ENCODE measurements at places on chromosomes 12 and 14. TPM values are rescaled to one million over a fixed set of nuclear protein-coding genes. Genes with fewer than 3 reads are reported as not detected.

Gene PLCZ1
- not detected for total RNA-seq

Gene CIDEB
- 1.6 TPM for total RNA-seq

Gene VTI1B
- 80.2 TPM for total RNA-seq

Gene LGR5
- 2.2 TPM for total RNA-seq

Gene DDHD1
- total RNA-seq: 19.1 TPM

Gene SGPP1
- total RNA-seq: 30.3 TPM

Gene HSP90AA1
- total RNA-seq: 412 TPM

Gene ACVR1B
- 18.4 TPM for total RNA-seq

Gene SERPINA3
- total RNA-seq: 9.7 TPM

Gene RAD51AP1
- total RNA-seq: 5.2 TPM

Gene BEST3
- not detected for total RNA-seq

Gene SLC25A3
- total RNA-seq: 551 TPM

Gene ZNF891
- total RNA-seq: 1.2 TPM

Gene PRICKLE1
- total RNA-seq: 2.6 TPM

Gene ANKS1B
- total RNA-seq: 1.9 TPM

Gene FGF23
- not detected for total RNA-seq

Gene TMTC3
- total RNA-seq: 67.6 TPM

Gene GAS2L3
- total RNA-seq: 11.5 TPM

Gene MTRFR
- 8.3 TPM for total RNA-seq

Gene RNU4-1
- not detected for total RNA-seq

Gene TM7SF3
- total RNA-seq: 143 TPM

Gene SALL2
- total RNA-seq: 5.0 TPM

Gene ERBB3
- 0.10 TPM for total RNA-seq

Gene AMHR2
- not detected for total RNA-seq

Gene FGF6
- total RNA-seq: not detected
